HT1080 (cell line): ENCODE measurements at places on chromosomes 16 and 17. TPM values are rescaled to one million over a fixed set of nuclear protein-coding genes. Genes with fewer than 3 reads are reported as not detected.

DNA sequence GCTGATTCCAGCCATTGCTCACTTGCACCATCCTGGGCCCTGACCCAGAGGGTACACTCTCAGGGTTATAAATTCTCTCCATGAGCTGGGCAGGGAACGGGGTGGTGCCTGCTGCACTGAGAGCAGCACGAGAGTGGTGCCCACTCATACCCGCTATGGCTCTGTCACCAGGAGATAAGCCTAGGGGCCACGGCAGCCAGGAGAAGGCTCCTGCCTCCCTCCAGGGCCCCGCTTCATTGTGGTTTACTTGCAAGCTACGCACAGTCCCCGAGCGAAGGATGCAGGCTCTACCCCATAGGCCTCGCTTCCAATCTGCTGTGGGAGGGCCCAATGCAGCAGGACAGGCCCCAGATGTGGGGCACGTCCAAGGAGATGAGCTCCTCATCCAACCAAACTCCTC lies 48.5 kb downstream of the VAC14 start:
- DNase-seq = no peak

- DNase-seq = no peak
Measured at GRCh38 chr17:40342504-40343218, 21.9 kb downstream of the GJD3 start.

DNA sequence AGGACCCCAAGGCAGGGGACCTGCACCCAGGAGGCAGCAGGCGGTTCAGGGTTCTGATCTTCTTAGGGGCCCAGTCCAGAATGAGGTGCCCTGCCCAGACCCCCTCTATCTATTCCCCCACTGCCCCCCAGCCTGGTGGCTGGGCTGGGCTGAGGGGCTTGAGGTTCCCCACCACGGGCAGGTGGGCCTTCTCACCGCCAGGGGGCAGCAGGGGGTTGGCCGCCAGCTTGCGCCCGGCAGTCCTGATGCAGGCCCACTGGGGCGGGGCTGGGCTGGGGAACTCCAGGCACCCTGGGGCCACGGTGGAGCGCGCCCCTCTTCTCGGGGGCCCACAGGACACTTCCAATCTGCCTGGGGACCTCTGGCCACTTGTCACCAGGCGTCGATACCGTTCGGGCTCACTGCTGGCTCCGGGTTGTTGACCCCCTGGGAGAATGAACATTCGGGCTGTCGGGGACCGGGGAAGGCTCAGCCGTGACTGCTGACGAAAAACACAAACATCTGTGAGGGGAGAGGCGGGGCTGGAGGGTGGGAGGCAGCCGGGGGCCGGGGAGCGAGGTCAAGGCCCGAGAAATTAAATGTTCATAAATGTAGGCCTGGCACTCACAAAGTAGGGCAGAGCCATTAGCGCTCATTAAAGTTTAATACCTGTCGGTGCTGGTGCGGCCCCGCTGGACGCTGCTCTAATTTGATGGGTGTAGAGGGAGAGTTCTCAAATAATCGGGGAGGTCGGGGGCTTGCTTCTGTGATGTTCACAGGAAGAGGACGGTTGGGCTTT lies 219.3 kb upstream of the GSE1 start:
- no peak for DNase-seq

- DNase-seq = no peak
Measured at GRCh38 chr17:50259477-50260324, 14.6 kb upstream of the TMEM92 start.

GRCh38 chr17:10756185-10756584 lies 26.4 kb upstream of the TMEM220 start:
- DNase-seq = no peak

DNA sequence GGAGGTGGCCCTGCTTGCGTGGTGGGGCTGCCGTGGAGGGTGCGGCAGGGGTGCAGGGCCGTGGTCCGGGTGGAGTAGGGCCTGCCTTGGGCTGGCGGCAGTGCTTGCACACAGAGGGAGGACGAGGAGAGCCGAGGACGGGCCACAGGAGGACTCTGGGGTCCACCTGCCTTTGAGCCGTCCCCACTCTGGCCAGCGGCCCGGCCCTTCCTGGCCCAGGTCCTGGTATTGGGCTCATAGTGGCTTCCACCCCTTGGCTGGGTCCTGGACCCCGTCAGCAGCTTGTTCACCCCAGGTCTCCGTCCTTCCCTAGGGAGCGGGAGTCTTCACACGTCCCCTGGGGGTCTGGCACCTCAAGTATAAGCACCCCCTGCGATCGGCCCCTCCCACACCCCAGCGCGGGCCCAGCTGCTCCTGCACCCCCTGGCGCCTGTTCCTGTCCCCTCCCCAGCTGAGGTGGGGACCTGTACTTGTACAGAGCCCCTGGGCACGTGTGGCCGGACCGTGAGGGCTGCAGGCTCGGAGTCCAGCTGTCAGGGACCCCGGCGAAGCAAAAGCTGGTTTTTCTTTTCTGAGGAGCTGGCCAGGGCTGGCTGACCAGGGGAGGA lies 40.1 kb downstream of the SOX8 start:
- no peak for DNase-seq

- DNase-seq = no peak
Measured at GRCh38 chr16:23667355-23667659, 11.4 kb upstream of the PLK1 start.

DNA sequence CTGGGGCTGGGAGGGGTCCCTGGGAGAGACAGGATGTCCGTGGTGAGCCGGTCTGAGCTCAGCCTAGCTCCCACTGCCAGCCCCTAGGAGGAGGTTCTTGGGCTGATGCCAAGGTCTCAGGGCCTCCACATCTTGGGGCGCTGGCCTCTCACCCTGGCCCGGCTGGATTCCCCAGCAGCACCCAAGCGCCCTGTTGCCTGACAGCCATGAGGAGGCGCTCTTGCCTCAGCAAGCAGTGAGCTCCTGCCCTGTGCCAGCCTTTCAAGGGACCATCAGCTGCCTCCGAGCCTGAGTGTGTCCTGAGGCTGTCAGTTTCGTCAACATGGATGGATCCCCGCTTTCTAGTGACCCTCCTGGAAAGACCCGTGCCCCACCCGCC lies 234.9 kb upstream of the CIBAR2 start:
- DNase-seq = peak; percentile 26

DNA sequence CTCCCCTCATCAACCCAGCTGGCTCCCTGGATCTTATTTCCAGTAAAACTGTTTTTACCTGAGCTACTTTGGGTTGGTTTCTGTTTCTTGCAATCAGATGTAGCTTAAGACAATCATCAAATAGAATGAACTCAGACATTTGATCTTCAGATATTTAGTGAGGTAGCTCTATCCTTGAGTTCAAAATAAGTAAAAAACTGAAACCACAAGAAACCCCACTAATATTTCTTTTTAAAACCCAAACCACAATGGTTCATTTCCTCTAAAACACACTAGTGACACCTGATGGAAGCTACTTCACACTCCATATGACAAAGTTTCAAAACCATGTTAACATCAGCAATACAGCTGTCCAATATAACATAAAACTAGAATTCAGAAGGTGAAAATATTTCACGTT lies 37.8 kb downstream of the CACNG1 start:
- DNase-seq = no peak

GRCh38 chr17:19718613-19719354 lies 2.4 kb upstream of the SLC47A2 start:
- peak; percentile 18 for DNase-seq

DNA sequence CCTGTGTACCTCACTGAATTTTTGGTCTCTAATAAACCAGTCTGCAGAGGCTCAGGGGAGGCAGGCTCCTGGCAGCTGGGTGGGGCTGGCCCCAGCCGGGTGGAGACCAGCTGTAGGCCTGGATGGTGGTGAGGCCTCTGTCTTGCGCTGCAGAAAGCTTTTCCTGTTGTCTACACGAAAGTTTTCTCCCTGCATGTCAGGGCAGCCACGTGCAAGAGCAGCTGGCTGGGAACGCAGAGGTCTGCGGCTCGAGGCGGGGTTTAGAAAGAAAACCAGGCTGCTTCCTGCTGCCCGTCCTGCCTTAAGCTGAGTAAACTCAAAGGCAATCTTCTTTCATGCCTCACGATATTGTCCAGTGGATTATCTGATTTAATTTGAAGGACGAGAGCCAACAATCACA lies 2.4 kb downstream of the SERPINF1 start:
- no peak for DNase-seq

DNA sequence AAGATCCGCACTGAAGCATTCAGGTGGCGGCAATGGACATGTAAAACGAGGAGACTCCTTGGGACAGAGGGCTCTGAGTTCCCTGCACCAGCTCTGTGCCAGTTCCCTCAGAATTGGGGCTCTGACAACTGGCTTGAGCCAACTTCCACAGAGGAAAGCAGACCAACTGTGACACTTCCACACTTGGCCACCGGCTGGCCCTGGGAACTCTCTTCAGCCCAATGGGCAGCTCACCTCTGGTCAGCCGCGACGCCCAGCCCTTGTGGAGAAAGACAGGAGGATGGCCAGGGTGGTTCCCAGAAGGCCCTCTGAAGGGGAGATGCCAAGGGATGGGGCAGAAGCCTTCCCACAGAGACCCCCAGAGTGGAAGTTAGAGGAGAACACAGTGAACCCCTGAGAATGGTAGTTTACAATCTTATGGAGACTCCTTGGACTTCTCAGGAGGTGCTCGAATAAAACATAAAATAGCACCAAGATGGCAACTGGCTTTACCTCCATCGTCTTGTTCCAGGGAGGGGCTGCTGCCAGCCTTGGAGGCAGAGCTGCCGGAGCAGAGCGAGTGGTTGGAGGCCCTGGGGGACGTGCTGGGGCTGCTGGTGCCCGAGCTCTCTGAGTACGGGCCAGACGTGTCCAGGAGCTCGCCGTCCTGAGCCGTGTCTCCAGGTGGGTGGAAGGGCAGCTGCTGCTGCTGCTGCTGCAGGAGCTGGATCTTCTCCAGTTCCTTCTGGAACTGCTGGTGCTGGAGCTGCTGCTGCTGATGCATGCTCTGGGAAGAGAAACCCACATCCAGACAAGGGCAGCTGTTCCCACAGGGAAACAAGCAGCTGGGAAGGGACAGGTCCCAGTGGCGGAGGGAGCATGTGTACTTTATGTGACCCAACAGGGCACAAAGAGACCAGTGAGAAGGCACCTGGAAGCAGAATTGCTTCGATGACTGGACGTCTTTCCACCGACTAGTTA lies 35.0 kb upstream of the ICAM2 start:
- DNase-seq = no peak

GRCh38 chr16:81520151-81520470 lies 75.5 kb downstream of the CMIP start:
- DNase-seq = no peak

GRCh38 chr17:1275962-1276736 lies 3.3 kb upstream of the TRARG1 start:
- DNase-seq = no peak

- DNase-seq = no peak
Measured at GRCh38 chr17:49522357-49522890, 27.3 kb downstream of the NGFR start.

DNA sequence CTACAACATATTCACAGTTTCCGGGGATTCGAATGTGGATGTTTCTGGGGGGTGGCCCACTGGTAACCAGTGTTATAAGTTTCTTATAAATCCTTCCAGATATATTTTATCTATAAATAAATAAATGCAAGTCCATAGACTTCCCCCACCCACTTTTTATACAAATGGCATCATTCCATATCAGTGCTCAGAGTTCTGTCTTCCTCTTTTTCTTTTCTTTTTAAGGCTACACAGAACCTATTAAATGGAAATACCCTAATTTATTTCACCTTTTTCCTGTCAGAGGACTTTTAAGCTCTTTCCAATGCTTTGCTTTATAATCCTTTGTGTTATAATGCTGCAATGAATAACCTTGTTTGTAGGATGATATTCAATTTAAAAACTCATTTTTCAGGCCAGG lies 3.8 kb downstream of the LGALS9 start:
- no peak for DNase-seq

TEKT5 gene
- total RNA-seq = 0.11 TPM in 1 of 2 replicates, not detected in the other

SLC16A5 gene
- total RNA-seq = not detected in 2 replicates

USH1G gene
- not detected in 2 replicates for total RNA-seq

TPSAB1 gene
- not detected in 2 replicates for total RNA-seq

B9D1 gene
- 33.8 and 39.7 TPM in 2 replicates for total RNA-seq

CA7 gene
- total RNA-seq = not detected in 2 replicates

SAP30BP gene
- 60.8 and 65.4 TPM in 2 replicates for total RNA-seq

ZG16 gene
- not detected in 2 replicates for total RNA-seq

RABEP1 gene
- total RNA-seq = 35.4 and 36.7 TPM in 2 replicates

TP53TG3C gene
- 0.23 TPM in 1 of 2 replicates, not detected in the other for total RNA-seq

BANP gene
- 21.5 and 24.9 TPM in 2 replicates for total RNA-seq

RUNDC3A gene
- total RNA-seq = 0.31 and 1.9 TPM in 2 replicates

CNTD1 gene
- 0.13 and 0.27 TPM in 2 replicates for total RNA-seq
